Stimulated activated CD4-positive, alpha-beta T cell treated with anti-CD3 and anti-CD28 coated beads, TNF-alpha, amount 100 ng/mL, for 1 hour (primary cell): ENCODE measurements at places on chromosomes 3 and 15.
A peak's percentile ranks its signal among the peaks of the same experiment; 100 is the strongest.

GRCh38 chr3:24591661-24592555 lies 97.3 kb upstream of the THRB start:
- no peak for DNase-seq

- no peak for DNase-seq
Measured at GRCh38 chr3:103112273-103112672, 677.5 kb downstream of the ZPLD1 start.

DNA sequence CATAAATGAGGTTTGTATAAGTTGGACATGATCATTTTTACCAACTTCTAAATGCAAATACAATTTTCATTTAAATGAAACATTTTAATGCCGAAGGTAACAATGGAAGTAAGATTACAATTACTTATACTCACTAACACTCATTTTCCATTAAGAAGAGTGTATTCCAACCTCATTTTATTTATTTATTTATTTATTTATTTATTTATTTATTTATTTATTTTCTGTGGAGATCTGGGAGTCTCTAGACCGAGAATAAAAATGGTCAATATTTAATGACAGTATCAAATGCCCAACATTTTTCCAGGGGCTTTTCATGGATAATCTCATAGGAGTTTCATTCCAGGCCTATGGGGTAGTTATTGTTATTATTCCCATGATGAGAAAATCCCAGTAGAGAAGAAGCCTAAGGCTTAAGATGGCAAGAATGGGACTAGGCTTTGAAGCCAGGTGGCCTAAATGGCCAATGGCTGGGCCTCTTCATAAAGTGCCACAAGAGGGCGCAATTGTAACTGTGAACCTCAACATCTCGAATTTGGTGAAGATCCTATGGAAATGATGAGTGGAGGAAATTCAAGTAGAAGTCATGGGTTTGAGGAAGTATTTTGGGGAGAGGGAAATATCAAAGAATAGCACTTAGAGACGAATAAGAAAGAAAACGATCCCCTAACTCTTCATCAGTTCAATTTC lies 21.3 kb downstream of the VGLL3 start:
- no peak for DNase-seq

GRCh38 chr3:39757307-39757706 lies 52.1 kb upstream of the MYRIP start:
- no peak for DNase-seq

DNA sequence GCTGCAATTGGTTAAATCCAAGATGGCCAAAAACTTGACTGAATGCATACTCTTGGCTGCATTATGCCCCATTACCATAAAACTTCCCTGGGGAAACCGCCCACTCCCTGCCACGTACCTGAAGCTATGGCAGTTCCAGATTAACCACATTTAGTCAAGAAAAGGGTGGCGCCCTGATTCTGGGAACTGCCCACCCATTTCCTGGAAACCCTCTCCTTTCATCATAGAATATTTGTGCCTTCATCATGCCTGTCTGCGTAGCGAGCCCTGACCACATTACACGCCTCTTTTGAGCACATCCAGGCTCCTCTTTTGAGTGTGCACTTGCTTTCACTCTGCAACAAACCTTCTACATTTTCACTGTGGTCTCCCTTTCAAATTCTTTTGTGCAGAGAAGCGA lies 5.2 kb downstream of the LINS1 start:
- DNase-seq = peak; percentile 68

DNA sequence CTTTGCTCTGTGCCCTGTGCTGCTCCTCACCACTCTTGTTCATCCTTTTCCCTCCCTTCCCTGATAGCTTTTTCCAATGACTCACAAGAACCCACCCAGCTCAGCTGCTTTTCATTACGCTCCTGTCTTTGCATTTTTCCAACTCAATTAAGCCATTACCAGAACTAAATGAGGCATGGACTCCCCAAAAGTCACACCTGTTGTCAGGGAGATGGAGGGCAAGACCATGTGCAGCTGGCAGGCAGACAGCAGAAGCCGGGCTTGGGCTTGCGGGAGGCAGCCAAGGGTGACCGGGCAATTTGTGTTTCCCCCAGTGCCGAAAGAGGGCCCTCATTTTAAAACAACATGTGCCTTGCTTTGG lies 64.3 kb downstream of the CASR start:
- DNase-seq = no peak

- no peak for DNase-seq
Measured at GRCh38 chr3:153957421-153957820, 163.8 kb upstream of the ARHGEF26 start.

- DNase-seq = no peak
Measured at GRCh38 chr3:102354818-102355515, 79.8 kb upstream of the ZPLD1 start.

GRCh38 chr3:64617610-64618009 lies 70.2 kb downstream of the ADAMTS9 start:
- DNase-seq = no peak

GRCh38 chr3:19934098-19934566 lies at the start of gene EFHB:
TSS of gene EFHB (minus strand) at chr3:19934217. CDS start at chr3:19934018, 199 bp downstream.
- DNase-seq = no peak

DNA sequence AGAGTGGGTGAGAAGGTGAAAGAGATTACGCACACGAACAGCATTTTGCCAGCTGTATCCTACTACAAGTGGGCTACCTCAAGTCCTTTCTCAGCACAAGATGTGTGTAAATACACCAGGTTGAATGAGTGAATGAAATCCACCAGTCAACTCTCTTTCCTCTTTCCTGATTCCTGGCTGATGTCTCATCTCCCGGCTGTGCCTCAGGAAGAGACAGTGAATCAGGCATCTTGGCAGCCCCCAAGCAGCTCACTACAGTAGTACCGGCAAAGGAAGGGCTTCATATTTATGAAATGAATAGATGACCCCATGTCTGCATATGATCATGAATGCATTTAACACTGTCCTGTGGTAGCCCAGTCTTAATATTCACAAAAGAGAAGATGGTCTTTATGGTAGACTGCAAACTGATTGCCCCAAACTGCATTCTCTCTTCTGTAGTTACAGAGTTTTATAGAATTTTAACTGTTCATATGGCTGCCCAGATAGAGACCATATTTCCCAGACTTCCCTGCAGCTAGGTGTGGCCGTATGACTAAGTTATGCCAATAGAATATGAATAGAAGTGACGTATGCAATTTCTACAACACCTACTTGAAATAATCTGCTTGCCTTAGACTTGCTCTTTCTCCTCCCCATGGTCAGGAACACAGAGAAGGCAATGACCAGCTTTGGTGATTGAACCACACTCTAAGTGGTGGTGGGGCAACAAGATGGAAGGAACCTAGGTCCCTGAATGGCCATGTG lies 22.7 kb downstream of the MGLL start:
- no peak for DNase-seq

- DNase-seq = no peak
Measured at GRCh38 chr15:63388511-63388910, 6.9 kb upstream of the CA12 start.

- no peak for DNase-seq
Measured at GRCh38 chr15:76177491-76178040, 117.8 kb downstream of the TMEM266 start.

- no peak for DNase-seq
Measured at GRCh38 chr15:67783303-67783702, 42.0 kb upstream of the SKOR1 start.

- no peak for DNase-seq
Measured at GRCh38 chr15:64006642-64007041, 39.6 kb downstream of the DAPK2 start.

DNA sequence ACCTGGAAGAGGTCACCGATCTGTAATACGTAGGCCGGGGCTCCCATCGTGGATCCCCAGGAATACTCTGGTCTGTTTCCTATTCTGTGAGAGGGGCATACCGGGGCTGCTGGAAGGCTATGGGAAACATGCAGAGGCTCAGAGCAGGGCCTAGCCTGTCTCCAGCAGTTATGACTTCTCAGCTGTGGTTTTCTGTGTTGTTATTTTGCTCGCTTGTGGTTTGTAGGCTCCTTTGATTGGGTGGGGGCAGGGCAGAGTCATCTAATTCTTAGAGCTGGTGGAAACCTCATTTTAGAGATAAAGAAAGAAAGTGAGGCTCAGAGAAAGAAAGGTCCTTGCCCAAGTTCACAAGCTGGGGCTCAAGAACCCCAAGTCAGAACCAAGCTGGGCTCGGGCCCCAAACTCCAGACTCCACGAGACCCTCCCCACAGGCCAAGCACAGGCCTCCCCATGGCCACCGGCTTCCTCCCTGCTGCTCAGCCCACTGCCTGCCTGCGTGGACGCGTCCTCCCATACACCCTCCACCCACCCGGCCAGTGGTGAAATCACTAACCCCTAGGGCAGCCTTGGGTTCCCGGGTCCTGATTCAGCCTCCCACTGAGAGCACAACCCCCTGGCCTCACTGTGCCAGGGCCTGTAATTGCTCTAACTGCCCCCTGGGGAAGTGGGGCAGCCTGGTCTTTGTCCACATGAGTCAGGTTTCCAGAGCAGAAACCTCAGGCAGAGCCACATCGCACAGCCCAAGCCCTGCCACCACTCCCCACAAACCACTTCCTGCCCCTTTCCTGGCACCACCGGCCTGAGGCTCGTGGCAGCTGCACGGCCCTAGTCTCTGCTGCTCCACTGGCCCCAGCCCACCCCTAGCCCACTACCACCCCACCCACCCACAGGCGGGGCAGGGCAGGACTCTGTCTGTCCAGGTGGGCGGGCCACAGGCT lies 270.8 kb downstream of the UACA start:
- peak; percentile 56 for DNase-seq

GRCh38 chr15:65263313-65263712 lies 23.4 kb downstream of the PARP16 start:
- no peak for DNase-seq

DNA sequence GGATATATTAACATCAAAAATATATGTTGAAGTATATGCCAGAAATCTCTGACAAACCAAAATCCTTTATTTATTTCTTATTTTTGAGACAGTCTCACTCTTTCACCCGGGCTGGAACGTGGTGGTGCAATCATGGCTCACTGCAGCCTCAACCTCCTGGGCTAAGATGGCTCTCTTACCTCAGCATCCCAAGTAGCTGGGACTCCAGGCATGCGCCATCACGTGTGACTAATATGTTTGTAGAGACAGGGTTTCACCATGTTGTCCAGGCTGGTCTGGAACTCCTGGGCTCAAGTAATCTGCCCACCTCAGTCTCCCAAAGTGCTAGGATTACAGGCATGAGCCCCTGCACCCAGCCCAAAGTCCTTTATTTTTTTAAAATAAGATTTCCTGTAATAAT lies 11.9 kb downstream of the FAIM start:
- no peak for DNase-seq

- no peak for DNase-seq
Measured at GRCh38 chr15:35173444-35174118, 88.5 kb upstream of the NANOGP8 start.

- DNase-seq = no peak
Measured at GRCh38 chr3:66980791-66981190, 17.3 kb upstream of the KBTBD8 start.

DNA sequence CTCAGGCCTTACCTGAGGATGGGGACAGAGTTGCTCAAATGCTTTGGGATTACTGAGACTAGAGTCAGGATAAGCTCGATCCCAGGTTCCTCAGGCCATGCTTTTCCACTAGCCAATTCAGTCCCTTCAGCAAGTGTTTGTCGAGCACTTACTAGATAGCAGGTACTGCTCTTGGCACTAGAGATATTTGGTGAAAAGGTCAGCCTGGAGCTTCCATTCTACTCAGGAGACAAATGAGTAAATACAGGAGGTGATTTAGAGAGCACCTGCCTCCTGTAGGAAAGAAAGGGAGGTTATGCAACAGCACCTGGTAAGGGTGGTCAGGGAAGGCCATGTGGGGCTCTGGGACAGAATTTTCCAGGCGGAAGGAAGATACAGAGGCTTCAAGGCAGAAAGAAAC lies 99.9 kb downstream of the CACNA1D start:
- DNase-seq = no peak

DNA sequence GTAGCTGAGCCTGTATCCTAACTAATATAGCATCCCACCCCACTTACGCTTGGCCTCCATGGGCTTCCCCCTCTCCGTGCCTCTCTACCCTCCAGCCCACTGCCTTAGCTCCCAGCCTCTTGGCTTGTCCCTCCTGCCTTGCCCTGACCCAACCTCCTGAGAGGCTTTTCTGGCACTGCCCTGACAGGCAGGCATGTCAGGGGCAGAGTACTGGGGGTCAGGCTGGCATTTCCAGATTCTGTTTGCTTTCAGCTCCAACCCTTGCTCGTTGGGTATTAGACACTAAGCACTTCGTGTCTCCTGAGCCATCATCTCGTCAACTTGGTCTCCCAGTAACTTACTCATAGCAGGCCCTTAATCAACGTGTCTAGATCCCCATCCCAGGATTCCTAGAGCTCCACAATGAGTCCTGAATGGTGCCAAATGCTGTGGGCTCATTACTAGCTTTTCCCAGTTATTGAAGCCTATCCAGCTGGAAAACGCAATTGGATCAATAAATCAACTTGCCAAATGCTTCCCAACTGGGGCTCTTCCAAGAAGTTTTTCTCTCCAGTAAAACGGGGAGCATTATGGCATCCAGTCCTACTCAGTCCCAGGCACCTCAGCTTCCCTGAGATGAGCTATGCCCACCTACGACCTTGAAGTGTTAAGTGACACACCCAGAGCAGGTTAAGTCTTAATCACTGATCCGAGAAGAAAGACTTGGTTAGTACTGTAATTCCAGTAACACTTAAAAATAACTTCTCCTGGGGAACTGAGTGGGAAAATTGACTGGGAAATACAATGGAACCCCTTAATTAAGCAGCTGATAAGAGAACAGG lies 78.5 kb upstream of the DLG1 start:
- DNase-seq = no peak

GRCh38 chr15:84685304-84685703 lies 27.3 kb upstream of the NMB start:
- DNase-seq = no peak

DNA sequence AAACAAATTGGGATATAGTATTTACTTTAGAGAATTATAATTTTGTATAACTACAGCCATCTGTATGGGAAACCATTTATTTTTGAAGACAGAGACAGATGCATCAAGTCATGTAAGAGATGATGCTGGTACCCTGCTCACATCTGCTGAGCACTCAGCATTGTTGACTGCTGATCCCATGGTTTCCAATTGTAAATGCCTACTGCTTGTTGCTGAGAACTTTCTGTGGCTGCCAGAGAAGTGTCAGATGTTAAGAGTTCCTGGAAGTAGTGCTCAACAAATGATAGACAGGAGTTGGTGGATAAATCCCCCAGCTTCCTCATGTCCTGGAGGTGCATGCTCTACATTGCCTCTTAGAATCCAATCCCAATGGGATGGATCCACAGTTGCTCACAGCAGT lies 167.1 kb downstream of the OXSM start:
- DNase-seq = no peak

DNA sequence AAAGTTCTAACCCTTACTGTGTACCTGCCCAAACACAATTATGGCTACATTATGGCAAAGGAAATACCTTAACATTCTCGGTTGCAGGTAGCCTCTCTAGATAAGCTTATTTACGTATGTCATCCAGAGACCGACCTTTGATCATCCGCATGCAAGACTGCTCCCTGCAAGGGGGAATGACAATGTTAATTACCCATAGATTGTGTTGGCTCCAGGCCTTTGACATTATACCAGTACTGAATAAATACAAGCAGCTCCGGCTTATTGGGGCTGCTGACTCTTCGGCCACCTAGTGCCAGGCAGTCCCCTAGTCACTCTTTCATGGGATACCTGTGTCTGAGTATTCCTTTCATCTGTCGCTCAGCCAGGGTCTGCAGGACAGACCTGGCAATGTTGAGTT lies 223.5 kb downstream of the DTWD1 start:
- DNase-seq = no peak
